ENCODE measurements at places on chromosomes 5 and 9.

GRCh38 chr5:113280541-113280940 lies 154.2 kb downstream of the TSSK1B start:
- no peak for DNase-seq

GRCh38 chr5:134551901-134552300 lies 26.4 kb downstream of the JADE2 start:
- DNase-seq = no peak

DNA sequence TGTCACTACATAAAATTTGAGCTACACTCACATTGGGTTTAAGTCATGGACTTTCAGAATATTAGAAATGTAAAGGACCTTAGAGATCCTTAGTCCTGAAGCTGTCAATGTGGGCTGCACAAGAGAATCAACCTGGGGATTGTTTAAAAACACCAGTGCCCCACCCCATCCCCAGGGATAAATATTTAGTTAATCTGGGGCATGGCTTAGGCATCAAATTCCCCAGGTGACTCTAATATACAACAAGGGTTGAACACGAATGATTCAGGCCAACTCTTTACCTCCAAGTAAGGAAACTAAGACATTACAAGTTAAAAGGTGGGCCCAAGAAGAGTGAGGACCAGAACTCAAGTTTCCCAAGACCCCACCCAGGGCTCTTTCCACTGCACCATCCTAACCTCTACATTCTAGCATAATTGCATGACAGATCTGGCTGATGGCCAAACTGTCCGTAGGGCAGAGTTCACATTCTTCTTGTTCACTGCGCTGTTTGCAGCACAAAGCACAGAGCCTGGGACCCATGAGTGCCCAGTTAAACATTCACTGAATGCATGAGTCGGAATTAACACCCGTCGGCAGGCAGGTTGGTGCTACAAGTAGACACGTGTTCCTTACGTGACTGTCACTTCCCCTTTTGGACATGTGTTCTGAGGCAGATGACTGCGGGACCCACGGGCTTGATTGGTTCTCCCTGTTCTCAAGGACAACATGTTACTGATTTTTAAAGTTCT lies 25.2 kb downstream of the CYFIP2 start:
- DNase-seq = no peak

DNA sequence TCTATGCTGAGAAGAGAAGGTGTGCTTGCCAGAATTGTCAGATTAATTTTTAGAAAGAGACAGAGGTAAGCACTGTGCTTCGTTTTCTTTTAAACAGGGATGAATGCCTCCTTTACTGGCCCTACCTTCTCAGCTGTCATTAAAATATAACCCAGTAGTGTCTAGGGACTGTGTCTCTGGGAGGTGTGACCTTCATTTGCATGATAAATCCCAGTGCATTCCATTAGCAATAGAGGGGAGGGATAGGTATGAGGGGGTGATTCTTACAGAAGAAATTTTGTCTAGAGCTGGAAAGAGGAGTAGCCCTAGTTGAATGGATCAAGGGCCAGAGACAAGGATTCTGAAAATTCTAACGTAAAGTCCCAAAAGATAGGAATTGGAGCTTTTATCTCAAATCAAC lies 351.5 kb downstream of the BNC2 start:
- DNase-seq = no peak

GRCh38 chr5:147780924-147781573 lies 1.5 kb downstream of the JAKMIP2 start:
- DNase-seq = no peak

- no peak for DNase-seq
These were observed 6.9 kb downstream of the MRPS2 start for GRCh38 chr9:135507104-135508035.

DNA sequence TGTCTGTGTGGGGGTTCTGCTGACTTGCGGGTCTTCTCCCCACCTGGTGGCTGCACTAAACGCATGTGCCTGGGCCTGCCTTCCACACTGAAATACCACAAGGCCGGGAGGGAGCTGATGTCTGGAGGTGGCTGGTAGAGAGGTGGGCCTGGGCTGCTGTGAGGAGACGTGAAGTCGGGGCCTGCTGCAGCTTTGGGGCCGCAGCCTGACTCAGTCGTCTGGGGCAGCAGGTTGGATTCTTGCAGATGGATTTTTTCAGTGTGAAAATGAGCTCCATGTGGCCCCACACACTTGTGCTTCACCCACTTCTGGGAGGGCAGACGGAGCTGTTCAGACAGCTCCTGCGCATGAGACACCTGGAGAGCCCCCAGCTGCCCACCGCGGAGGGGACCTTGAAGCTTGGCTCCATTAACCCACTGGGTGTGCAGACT lies 29.3 kb downstream of the COL5A1 start:
- no peak for DNase-seq

DNA sequence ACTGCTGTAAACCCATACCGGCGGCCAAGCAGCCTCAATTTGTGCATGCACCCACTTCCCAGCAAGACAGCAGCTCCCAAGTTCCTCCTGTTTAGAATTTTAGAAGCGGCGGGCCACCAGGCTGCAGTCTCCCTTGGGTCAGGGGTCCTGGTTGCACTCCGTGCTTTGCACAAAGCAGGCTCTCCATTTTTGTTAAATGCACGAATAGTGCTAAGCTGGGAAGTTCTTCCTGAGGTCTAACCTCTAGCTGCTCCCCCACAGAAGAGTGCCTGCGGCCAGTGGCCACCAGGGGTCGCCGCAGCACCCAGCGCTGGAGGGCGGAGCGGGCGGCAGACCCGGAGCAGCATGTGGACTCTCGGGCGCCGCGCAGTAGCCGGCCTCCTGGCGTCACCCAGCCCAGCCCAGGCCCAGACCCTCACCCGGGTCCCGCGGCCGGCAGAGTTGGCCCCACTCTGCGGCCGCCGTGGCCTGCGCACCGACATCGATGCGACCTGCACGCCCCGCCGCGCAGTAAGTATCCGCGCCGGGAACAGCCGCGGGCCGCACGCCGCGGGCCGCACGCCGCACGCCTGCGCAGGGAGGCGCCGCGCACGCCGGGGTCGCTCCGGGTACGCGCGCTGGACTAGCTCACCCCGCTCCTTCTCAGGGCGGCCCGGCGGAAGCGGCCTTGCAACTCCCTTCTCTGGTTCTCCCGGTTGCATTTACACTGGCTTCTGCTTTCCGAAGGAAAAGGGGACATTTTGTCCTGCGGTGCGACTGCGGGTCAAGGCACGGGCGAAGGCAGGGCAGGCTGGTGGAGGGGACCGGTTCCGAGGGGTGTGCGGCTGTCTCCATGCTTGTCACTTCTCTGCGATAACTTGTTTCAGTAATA lies at the start of gene FXN:
Gene FXN (plus strand): TSS at position 315 of the 871 bp plus-strand sequence. CDS start 31 bp downstream, at position 346.
- peak; percentile 93 for DNase-seq

DNA sequence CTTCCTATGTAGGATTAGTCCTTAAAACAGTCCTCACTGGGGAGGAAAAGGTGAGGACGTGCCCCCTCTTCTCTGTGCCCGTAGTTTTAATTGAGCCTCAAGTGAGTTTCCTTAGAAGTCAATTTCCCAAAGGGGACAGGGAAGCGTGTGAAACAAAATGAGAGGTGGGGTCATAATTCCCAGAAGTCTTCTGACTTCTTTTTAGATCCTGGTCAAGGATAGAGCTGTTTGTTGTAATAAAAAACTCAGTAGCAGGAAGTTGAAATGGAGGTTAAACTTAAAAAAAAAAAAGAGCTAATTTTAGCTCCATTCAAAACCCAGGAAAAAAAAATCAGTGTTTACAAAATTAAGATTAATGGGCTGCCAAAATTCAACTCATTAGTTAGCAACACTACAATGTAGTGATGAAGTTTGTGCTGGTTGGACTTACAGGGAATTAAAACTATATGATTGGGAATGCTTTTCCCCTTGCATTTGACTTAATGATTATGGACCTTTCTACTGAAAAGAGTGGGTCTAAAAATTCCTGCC lies 158.3 kb upstream of the MEF2C start:
- no peak for DNase-seq

GRCh38 chr9:13569602-13570067 lies 290.1 kb upstream of the MPDZ start:
- no peak for DNase-seq

GRCh38 chr5:157263496-157264090 lies 2.3 kb upstream of the CYFIP2 start:
- no peak for DNase-seq

DNA sequence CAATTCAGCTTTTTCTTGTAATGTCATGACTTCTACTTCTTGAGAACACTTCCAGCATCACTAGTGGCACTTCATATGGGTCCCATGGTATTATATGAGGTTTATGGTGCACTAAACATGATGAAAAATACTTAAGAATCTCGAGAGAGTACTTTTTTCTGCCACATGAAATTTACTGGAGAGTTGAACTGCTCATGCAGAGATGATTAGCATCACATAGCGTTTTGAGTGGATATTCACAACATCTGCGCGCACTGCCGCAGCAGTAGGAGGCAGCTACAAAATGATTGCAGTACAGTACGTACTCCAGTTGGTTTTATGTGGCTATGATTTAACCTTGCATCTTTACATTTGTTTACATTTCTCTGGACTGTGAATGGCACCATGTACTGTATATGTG lies 14.7 kb downstream of the RAD1 start:
- DNase-seq = no peak

DNA sequence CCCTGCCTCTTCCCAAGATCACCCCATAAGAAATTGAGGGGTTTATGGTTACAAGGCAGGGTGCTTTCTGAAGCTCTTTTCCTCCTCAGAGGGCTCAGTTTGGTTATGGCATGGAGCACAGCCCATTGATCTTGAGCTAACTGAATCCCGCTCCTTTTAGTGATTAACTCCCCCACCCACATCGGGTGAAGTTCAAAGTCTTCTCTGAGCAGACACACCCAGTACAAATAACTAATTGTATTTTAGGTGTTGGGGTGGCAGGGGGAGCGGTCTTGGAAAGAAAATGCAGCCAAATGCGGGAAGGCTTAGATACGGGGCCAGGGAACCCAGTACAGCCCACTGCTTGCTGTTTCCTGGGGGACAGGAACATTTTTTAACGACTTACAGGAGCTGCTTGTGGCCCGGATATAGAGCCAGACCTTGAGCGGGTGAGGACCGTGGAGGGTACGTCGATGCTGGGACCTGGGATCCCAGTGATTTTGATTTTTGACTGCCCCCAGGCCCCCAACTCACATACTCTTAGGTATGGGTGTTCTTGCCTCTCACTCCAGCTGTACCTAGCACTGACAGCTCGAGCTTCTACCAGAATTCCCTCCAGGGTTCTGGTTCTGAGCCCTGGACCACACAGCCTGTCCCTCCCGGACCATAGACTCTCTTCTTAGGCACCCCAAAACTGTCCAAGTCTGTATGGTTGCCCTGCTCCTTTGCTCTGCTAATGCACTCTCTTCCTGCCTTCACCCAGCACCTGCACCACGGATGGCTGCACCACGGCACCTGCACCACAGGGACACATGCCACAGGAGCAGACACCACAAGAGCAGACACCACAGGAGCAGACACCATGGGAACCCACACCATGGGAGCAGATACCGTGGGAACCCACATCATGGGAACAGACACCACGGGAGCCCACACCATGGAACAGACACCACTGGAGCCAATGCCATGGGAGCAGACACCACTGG lies 18.3 kb upstream of the RXRA start:
- DNase-seq = no peak

GRCh38 chr9:116191576-116192415 lies 38.2 kb downstream of the PAPPA start:
- no peak for DNase-seq

- peak; percentile 75 for DNase-seq
These were observed 1.0 kb downstream of the TLE4 start for GRCh38 chr9:79572608-79573411.

GRCh38 chr9:100070104-100071041 lies 28.4 kb downstream of the ERP44 start:
- DNase-seq = no peak

- DNase-seq = no peak
These were observed 793.1 kb downstream of the CDH9 start for GRCh38 chr5:26245321-26245720.

GRCh38 chr5:135491552-135492318 lies 39.6 kb upstream of the TIFAB start:
- no peak for DNase-seq

DNA sequence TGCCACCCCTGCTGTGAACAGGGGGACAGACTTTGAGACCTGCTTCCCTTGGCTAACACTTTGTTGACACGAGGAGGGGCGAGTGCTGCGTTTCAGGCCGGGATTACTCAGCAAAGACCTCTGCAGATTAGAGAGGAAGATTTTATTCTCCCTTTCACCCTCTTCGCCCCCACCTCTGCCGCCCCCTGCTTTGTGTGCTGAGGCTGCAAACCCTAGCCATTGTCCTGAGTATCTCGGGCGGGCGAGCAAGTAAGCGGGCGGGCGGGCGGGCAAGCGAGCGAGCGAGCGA lies 6.0 kb downstream of the ISL1 start:
- DNase-seq = no peak

GRCh38 chr5:60856066-60856465 lies 12.0 kb upstream of the ELOVL7 start:
- no peak for DNase-seq

DNA sequence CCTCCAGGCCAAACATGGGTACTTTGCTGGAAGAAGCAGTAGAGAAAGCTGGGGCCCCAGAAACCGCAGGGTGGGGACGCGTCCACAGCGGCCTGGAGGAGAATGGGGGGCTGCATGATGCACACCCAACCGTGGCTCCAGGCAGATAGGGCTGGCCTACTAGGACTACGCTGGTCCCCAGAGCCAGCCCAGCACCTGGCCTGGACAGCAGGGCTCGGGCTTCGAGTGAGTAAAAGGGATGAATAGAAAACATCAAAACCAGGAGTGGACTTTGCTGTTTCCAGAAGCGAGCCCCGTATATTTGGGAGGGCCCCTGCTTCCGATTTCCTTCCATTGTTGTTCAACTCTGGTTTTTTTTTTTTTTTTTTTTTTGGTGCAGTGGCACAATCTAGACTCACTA lies 30.7 kb downstream of the DBH start:
- DNase-seq = no peak

DNA sequence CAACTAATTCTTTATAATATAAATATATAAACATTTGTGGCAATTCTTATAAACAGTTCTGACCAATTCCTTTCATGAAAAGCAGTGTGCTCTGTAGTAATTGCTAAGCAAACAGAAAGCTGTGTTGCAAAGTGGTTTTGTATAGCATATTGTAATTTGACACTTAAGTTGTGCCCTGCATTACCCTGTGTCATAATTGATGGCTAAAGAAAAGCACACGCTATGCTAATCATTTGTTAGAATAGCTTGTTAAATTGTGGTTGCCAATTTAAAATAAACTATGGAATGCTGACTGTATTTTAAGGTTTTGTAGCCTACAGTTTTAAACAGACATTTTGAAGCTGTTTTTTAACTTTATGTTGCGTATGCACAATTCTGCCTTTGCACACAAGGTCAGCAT lies 140.0 kb downstream of the PBX3 start:
- DNase-seq = no peak

GRCh38 chr5:15674716-15675115 lies 174.7 kb downstream of the FBXL7 start:
- no peak for DNase-seq

Measured in activated T-cell treated with anti-CD3 and anti-CD28 coated beads, Interleukin-2, amount 50 U/mL, for 24 hours (primary cell).